Stimulated activated CD4-positive, alpha-beta T cell treated with anti-CD3 and anti-CD28 coated beads, Interleukin-2, amount 100 ng/mL, for 24 hours (primary cell): ENCODE measurements at places on chromosomes 2 and 18.

- no peak for DNase-seq
Measured at GRCh38 chr2:74552914-74553811, 579 bp downstream of the LOXL3 start.

DNA sequence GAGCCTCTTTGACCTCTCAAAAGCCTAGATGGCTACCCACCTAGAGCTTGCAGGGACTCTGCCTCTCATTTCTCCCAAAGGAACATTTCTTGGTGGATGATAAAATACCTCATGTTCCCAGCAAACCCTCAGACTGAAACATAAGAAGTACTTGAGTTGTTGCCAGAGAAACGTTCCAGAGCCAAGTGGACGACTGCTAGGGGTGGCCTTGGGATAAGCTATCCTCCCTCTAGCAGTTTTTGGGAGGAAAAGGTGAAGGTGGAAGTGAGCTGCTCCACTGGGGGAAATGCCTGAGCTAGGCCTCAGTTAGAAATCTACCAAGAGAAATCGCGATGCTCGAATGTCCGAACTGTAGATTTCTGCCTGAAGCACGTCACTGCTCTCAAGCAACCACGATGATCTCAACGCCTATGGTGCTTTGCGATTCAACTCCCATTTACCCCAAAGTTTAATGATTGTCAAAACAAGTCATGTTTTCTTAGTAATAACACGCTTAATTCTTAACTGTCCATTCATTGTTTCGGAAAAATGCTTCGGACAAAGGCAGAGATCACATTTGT is 91.5 kb downstream of the CCBE1 start:
- DNase-seq = no peak

DNA sequence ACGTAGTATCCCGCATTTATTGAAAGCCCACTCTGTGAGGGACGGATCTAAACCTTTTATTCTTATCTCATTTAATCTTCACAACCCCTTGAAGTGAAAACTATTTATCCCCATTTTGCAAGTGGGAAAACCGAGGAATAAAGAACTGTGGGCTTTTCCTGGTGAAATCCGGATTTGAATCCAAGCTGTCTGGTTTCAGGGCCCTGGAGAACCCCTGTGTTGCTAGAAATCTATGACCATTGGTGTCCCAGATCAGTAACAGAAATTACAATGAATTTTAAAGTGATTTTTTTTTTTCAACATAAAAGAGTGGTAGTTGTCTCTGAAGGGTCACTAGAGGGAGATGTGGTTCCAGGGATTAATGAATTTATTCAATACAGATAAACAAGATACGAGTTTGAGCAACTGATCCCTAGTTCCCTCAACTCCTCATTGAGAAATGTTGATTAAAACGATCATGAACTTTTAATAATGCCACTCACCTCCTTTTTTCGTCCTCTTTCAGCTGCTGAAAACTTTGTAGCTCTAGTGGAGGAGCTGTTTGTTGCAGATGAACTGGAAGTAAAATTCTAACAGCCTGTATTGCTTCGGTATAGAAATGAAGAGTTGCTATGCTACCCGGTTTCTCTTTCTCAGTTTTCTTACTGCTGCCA is 940 bp downstream of the XRCC5 start:
- no peak for DNase-seq

GRCh38 chr18:24076950-24077349 is 61.9 kb upstream of the CABYR start:
- DNase-seq = no peak

DNA sequence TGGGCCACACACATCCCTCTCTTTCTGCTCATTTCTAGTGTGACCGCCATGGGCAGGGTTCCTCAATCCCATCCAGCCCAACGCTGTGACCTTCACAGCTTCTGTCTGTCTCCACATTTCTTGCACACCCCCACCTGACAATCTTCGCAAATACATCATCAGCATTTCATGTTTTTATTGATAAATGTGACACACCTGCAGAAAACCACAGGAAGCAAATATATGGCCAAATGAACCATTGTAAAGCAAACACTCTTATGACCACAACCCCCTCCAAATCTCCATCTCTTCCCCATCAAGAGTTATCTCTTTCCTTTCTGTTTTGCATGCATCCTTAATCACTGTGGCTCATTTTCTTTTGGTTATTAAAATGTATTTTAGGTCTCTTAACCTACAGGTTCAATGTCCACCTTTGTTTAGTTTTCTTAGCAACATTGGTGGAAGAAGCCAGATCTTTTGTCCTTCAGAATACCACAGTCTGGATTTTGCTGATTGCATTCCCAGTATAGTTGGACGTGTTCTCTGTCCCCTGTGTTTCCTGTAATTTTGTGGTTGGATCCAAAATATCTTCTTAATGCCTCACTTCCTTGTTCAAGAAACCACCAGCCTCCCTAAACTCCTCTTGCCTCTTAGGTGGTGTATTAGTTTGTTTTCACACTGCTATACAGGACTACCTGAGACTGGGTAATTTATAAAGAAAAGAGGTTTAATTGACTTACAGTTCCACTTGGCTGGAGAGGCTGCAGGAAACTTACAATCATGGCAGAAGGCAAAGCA is 9.8 kb upstream of the NCK2 start:
- no peak for DNase-seq

DNA sequence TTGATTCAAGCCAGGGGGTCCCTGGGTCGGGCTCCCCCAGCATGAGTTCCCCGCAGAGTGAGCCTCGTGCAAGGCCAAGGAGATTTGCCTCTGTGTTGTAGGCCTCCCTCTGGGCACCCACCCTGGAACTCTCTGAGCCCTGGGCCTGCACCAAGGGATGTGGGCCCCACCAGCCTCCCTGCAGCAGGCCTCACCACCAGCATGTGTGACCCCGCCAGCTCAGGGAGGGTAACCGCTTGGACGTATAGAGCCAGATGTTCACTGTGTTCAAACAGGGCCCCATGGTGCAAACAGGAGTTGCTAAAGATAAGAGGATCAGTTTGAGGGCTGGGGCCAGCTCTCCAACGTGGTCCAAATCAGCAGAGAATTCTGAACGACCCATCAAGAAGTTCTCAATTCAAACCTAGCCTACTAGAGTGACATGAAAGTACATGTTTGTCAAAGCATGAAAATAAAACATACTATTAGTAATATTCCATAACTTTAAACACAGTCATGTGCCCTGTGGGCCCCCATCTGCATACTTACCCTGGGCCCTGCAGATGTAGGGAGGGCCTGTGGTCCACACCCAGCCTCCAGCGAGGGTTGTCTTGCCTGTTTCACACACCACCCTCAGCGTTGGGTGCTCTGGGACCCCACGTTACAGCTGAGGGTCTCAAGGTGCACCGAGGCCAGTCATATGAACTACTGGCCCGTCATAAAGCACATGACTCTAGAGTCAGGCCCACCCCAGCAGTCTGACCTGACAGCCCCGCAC is 5.5 kb upstream of the TUBB6 start:
- no peak for DNase-seq

DNA sequence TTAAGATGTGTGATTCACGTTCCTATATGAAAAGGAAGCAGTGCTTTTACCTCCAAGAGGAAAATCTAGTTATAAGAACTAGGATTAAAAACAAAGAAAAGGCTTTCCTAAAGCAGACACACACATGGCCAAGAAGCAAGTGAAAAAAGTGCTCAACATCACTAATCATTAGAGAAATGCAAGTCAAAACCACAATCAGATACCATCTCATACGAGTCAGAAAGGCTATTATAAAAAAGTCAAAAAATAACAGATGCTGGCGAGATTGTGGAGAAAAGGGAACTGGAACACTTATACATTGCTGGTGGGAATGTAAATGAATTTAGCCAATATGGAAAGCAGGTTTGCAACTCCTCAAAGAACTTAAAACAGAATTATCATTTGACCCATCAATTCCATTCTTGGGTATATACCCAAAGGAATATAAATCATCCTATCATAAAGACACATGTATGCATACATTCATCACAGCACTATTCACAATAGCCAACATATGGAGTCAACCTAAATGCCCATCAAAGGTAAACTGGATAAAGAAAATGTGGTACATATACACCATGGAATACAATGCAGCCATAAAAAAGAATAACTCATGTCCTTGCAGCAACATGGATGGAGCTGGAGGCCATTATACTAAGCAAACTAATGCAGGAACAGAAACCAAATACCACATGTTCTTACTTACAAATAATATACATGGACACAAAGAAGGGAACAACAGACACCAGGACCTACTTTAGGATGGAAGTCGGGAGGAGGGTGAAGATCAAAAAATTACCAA is 285.3 kb downstream of the RAD51AP2 start:
- DNase-seq = no peak

DNA sequence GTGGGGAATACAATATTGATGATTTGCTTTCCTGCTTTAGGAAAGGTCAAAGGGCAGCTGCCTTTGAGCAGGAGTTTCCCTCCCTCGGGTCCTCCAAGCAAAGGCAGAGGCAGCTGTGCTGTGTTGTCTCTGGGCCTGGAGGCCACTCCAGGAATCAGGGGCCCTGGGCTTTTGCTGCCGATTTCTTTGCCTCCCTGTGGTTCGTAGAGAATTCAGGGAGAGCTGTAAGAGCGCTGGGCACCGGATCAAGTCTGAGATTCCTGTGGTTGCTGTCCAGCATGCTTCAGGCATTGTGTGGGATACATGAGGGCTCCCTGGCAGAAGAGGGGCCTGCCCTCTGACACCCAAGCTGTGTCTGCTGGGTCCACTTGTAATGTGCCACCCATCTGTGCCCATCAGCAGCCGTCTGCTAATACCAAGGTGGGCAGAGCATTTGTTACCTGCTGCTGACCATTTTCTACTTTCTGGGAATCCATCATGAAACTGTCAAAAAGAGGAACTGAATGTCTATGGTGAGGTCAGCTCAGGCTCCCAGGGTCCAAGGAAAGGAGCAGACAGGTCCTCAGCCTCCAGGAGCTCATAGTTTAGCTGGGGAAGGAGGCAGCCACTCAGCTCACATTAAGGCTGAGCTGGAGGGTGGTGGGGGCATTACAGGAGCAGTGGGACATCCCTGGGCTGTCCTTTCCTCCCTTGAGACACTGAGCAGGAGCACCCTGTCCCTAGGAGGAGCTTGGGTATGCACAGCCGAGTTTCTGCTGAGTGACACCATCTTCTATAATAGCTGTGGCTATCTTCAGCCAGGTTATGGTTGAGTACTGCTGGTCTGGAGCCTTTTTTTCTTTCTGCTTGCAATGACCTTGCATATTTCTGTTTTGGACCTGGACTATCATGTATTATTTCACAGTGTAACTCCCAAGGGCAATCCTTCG is 68.5 kb downstream of the CTIF start:
- no peak for DNase-seq
